Stimulated activated CD8-positive, alpha-beta memory T cell treated with anti-CD3 and anti-CD28 coated beads, Interleukin-15, amount 100 ng/mL, for 4 hours (primary cell): ENCODE measurements at places on chromosomes 11 and 22.

DNA sequence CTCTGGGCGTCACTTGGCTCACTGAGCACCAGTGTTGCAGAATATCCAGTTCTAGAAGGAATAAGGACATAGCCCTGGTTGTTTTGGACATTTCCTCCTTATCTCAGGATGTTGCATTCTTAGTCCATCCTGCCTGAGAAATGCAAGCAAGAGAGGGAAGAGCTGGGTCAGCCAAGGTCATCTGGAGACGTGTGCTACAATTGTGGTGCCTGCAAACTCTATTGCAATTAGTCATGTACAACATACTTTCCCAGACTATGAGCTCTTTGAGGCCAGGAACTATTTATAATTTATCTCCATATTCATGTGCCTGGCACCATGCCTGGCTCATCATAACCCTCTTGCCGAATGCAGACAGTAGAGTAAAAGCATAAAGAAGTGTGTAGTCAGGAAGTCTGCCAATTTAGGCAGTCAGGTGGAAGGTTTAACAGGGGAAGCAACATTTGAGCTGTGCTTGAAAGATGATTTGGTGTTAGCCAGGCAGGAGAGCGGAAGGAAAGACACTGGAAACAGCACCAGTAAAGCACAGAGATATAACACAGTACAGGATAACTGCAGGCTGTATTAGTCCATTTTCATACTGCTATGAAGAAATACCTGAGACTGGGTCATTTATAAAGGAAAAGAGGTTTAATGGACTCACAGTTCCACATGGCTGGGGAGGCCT is 129.4 kb upstream of the PAX6 start:
- DNase-seq, result no peak

GRCh38 chr11:131998020-131998419 is 627.6 kb downstream of the NTM start:
- DNase-seq, result no peak

DNA sequence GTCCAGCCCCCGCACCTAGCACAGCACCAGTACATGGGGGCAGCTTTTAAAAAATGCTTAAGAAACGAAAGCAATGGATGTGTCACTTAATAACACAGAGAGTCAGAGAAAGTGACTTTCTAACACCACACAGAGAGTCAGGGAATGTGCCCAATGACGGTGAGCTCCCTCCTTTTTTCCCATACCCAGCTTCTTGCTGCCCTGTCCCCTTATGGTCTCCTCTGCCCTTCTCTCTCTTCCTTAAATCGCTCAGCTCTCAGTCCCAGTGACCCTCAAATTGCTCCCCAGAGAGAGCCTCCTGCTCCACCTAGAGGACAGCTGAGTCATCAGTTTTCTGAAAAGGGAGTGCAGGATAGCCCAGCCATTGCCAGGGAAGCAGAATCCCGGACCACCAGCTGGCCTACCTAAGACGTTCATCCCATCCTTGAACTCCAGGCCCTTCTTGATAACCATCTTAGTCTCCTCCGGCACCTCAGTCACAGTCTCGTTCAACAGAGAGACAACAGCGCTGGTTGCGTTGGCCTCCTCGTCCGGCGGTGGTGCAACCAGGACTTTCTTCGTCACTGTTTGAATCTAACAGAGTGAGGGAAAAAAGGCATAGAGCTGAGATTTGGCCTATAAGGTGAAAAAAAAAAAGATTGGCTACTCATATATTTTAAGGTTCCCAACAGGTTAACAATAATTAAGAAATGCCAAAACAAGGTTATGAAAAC is 113.5 kb downstream of the SLC1A2 start:
- no peak for DNase-seq

DNA sequence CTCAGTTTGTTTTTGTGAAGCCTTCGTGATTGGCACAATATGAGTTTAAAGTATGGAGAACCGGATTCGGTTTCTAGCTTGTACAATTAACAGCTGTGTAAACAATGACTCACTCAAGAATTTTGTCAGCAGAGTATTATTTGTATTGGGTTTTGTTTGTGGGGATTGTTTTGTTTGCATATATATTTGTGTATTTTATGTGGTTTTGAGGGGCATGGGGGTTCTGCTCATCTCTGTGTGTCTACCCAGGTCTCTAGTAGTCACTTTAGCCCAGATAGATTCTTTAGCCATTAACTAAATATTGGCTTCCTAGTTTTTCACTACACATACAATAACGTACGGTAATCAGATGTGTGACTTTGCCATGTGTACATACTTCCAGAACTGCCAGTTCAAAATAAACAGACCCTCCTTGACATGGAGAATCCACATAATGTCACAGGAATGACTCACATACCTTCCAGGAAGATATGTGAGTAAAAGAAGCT is 7.5 kb upstream of the MS4A7 start:
- no peak for DNase-seq

DNA sequence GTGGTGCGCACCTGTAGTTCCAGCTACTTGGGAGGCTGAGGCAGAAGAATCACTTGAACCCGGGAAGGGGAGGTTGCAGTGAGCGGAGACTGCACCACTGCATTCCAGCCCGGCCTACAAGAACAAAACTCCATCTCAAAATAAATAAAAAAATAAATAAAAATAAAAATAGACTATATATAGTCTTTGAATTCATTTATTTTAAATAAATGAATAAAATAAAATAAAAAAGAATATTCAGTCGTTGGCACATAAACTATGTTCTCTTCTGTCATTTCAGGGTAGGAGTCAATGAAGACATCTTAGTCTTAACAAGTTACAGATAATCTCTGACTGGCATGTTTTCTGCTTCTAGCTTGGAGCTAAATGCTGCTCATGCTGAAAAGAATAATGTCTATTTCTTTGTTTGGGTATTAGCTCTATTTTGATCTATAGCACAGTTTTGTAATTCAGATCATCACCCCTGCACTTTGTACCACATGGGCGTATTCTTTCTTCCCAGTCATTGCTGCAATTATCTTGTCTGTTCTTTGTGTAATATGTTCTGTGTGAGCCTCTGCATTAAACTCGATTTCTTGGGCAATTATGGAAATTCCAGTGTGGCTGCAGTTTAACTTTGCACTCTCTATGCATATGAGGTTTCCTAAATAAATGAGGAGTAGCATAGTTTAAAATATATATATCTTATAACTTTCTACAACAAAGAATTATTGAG is 1.4 kb upstream of the MS4A14 start:
- DNase-seq, result no peak

GRCh38 chr11:17544181-17544622 is at the start of gene USH1C:
Gene USH1C, minus strand, starts transcription at chr11:17544416. Its CDS starts 109 bp downstream, at chr11:17544307.
- DNase-seq, result no peak

GRCh38 chr11:67645521-67646461 is 4.7 kb downstream of the ACY3 start:
- no peak for DNase-seq

DNA sequence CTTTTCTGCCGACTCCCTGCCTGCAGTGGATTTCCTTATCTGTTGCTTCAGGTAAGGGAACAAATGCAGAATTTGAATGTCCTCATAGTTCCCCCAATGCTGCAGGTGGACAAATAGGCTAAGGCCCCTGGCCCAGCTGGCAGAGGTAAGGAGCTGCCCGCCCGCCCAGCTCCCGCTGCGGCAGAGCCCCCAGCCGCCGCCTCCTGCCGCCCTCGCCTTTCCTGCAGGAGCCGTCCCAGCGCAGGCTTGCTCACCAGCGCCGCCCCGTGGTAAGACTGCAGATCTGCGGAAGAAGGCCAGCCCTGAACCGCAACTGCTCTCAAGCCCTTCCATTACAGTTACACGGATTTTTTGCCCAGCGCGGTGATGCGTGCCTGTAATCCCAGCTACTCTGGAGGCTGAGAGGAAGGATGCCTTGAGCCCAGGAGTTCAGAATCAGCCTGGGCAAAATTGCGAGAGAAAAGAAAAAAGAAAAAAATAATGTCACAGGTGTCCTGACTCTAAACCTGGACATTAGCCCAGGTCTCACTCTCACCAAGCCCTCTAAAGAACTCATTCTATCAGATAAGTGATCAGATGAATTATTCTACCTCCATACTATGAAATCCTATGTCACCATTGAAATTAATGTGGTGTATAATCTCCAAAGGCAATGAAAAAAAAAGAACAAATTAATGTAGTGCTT is 51.2 kb upstream of the EMID1 start:
- DNase-seq, result peak; percentile 51

- no peak for DNase-seq
Measured at GRCh38 chr11:102883141-102883540, 8.4 kb upstream of the MMP12 start.

DNA sequence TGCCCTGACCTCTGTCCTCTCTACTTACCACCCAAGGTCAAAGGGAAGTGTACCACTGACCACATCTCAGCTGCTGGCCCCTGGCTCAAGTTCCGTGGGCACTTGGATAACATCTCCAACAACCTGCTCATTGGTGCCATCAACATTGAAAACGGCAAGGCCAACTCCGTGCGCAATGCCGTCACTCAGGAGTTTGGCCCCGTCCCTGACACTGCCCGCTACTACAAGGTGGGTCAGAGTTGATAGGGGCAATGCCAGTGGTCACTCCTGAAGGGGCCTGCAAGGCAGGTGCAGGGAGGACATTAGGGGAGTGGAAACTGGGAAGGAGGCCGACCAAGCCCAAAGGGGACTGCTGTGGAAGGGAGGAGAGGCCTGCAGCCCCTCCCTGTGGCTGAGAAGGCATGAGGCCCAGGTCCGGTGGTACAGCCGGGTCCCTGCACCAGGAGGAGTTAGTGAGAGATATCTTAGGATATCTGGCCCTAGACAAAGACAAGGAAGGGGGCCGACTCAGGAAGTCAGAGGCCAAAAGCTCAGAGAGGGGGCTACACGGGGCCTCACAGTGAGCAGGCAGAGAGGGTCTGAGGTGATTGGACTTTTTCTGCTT is 17.9 kb downstream of the POLR3H start:
- DNase-seq, result no peak

- no peak for DNase-seq
Measured at GRCh38 chr11:119030029-119030328, 698 bp downstream of the SLC37A4 start.

GRCh38 chr11:16891964-16892363 is 122.2 kb downstream of the PLEKHA7 start:
- DNase-seq, result no peak

DNA sequence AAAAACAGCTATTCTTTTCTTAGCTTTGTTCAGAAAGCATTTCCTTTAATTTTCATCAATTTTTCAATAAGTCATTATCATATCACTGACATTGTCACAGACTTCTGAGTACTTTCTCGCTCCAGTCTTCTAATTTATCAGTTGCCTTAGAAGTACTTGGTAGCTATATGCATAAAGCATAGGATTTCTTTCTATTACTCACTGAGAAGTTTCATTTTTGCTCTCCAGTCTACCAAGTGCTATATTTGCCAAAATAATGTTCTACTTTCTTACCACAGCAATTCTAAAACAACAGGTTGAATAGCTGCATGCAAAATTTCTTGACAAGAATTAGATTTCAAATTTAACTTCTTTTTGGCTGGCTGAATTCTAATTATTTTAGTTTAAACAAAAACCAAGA is 116.3 kb downstream of the STK33 start:
- DNase-seq, result no peak

DNA sequence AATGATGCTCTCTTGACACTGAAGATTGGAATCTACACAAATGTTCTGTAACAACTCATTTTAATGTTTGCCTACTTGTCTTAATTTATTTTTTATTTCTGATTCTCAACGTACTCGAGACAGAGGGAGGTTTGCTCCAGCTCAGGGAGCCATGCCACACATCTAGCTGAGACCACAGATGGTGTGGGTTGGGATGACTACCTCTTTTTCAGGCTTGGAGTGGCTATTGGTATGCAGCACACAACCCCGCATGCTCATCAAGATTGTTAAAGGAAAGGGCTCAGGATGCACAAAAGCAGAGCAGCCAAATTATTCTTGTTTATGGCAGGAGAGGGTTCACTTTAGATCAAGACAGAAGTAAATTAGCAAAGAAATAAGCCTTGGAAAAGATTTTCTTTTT is 424.5 kb downstream of the OPCML start:
- no peak for DNase-seq

- no peak for DNase-seq
Measured at GRCh38 chr11:38582756-38583155, 1984.7 kb upstream of the RAG2 start.

DNA sequence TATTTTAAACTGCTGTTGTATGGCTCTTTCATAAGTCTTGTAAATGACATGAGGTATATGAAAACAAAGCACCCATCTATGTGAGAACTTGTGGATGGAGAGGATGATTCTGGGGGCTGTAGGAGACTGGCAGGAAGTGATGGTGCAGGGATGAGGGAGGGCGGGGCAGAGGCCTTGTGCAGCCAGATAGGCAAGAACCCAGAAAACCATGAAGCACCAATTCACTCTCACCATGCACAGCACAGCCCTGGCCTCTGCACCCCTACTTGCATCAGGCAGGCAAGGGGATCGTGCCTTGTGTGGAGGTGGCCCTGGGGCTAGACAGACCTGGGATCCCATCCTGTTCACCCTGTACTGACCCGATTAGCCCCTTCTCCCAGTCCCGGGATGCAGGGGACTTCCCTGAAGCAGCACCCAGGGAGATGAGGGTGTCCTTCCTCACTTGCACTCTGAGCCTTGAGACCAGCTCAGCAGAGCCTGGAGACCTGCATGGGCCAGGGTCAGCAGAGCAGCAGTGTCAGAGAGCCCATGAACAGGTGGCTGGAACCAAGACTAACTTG is 85.5 kb downstream of the MORC2 start:
- no peak for DNase-seq

DNA sequence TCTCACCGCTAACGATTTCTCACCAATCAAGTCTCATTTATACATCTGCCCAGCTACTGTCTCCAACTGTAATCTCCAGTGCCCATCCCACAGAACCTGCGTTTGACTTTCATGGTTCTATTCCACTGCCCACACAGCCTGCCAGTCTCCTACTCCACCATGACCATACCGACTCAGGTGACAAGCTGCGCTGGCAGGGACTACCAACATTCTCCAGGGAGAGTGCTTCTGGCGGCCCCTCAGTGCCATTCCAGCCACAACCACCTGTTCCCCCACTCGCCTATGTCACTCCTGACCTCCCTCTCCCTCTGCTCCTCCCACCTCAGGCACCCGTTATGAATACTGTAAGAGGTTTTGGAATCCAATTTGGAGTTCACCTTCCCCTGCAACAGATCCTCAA is 108.5 kb upstream of the BID start:
- no peak for DNase-seq

- no peak for DNase-seq
Measured at GRCh38 chr22:45783690-45784089, 112.1 kb downstream of the ATXN10 start.

DNA sequence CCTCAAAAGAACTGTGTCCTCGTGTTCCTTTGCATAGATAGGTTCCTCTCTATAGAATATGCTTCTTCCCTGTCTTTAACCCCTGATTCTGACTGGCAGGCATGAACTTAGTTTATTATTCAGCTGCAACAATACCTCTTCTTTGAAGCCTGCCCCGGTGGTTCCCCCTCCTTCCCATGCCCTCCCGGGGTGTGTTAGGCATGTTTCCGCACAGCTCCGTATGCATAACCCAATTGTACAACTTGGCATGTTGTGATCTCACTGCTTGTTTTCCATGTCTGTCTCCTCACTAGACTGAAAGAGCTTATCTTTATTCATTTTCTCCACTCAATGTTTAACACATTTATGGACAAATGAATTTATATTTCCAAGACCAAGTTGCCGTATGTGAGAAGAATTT is 72.6 kb downstream of the DEPDC5 start:
- no peak for DNase-seq

GRCh38 chr11:73520353-73521061 is 77.4 kb downstream of the FAM168A start:
- DNase-seq, result no peak
